ENCODE measurements at places on chromosomes 6 and 20.

- no peak for DNase-seq
Measured at GRCh38 chr6:12203001-12203400, 87.2 kb upstream of the EDN1 start.

DNA sequence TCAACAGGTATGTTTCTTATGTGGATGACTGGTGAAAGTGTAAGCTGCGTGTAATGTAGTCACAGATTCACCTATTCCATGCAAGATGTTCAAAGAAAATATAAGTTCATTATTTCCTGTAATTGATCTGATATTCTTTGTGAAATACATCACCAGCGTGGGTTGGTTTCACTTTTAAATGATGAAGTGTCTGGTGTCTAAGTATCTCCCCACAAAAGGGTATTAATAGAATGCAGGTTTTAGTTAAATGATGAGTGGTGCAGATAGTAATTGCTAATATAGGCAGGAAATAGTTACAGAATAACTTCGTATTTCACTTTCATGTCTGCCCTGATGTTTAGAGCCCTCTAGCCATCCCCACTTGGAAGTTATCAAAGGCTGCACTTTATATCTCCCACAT, 22.2 kb downstream of the PGBD1 start:
- DNase-seq: no peak

DNA sequence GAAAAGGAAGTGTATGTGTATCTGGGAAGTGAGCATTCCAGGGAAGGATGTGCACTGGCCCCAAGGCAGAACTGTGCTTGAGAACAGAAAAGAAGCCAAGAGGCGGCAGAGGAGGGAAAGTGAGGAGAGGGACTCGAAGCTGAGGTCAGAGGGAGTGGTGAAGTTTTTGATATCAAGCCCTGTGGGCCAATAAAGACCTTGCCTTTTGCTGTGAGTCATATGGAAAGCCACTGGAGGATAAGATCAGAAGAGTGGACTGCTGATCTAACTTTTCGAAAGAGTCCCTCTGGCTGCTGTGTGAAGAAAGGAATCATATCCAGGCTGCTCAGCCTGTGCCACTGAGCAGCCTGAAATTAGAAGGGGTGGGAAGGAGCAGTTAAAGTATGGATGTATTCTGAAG, 99.4 kb downstream of the EYA4 start:
- no peak for DNase-seq

GRCh38 chr6:125746019-125746414, 3.4 kb upstream of the HEY2 start:
- DNase-seq: no peak

- DNase-seq: no peak
Measured at GRCh38 chr6:128713461-128713860, 169.5 kb upstream of the LAMA2 start.

- DNase-seq: no peak
Measured at GRCh38 chr6:48116699-48117645, 6.0 kb upstream of the PTCHD4 start.

GRCh38 chr6:137191670-137192069, 18.2 kb upstream of the IL22RA2 start:
- no peak for DNase-seq

GRCh38 chr6:35751594-35751993, 14.8 kb downstream of the ARMC12 start:
- DNase-seq: no peak
